Activated CD4-positive, alpha-beta T cell treated with anti-CD3 and anti-CD28 coated beads, Interleukin-2, amount 50 U/mL, for 24 hours (primary cell): ENCODE measurements at places on chromosomes 7 and 10.

GRCh38 chr7:45980181-45980905 is 59.3 kb upstream of the IGFBP3 start:
- DNase-seq, result no peak

DNA sequence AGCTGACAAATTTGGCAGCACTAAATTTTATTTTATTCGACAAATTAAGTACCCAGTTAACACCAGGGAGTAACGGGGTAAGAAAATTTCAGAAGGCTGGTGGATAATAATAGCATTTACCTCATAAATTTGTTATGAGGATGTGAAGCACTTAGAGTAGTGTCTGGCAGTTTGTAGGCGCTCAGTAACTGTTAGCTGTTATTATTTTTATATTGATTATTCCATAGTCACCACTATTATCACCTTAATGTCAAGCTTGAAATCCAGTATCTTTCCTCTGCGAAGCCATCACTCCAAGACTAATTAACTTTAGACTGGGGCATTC is 563 bp upstream of the COA1 start:
- no peak for DNase-seq

- DNase-seq, result no peak
These were observed 94.2 kb upstream of the CXCL12 start for GRCh38 chr10:44478876-44479705.

GRCh38 chr7:139582671-139583155 is 59.2 kb downstream of the CLEC2L start:
- no peak for DNase-seq

DNA sequence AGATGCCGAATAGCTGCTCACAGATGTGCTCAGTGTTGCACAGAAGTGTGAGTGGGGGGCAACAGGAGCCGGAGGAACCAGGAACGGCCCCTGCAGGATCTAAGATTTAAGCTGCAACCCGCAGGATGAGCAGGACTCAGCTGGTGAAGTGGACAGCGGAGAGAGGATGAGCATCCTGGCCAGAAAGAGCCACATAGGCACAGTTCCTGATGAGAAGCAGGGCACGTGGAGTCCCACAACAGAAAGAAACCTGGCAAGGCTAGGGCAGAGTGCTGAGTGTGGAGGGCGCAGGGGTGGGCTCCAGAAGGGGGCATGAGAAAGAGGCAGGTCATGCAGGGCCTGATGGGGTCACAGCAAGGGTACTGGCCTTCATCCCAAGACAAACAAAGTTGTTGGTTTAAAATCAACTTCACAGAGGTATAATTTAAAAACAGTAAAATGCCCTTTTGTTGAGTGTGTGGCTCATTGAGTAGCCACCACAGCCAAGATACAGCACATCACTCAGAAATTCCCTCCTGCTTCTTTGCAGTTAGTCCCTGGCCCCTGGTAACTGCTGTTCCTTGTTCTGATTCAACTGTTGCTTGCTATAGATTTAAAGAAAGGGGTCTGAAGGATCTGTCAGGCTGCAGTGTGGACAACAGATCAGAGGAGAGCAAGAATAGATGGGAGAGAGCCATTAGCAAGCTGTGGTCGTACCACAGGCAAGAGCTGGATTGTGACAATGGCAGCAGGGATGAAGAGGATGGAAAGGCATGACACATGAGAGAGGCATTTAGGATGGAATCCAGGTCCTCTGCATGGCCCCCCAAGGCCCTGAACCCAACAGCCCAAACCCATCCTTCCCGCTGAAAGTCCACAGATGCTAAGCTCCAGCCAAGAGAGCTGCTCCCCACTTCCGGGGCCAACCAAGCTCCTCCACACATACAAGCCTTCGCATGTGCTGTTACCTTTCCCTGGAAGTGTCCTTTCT is 53.1 kb upstream of the OSBPL3 start:
- DNase-seq, result no peak

DNA sequence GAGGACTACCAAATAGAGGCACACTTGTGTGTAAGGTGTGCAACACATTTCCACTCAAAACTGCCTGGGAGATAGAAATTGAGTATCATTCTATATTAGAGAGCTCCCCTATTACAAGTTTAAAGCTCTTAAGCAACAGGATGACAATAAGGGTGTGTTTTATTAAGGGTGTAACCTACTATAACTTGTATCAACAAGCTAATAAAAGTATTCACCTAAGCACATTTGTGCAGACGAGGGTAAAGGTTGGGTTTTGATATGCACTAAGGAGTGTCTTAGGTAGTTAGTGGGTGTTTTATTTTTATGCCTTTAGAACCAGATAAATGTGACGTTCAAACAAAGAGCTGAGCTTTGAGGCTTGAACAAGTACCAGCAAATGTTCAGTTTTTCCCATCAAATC is 2.8 kb upstream of the FAM53B start:
- no peak for DNase-seq

GRCh38 chr10:29056729-29057128 is 232.1 kb upstream of the LYZL1 start:
- no peak for DNase-seq

DNA sequence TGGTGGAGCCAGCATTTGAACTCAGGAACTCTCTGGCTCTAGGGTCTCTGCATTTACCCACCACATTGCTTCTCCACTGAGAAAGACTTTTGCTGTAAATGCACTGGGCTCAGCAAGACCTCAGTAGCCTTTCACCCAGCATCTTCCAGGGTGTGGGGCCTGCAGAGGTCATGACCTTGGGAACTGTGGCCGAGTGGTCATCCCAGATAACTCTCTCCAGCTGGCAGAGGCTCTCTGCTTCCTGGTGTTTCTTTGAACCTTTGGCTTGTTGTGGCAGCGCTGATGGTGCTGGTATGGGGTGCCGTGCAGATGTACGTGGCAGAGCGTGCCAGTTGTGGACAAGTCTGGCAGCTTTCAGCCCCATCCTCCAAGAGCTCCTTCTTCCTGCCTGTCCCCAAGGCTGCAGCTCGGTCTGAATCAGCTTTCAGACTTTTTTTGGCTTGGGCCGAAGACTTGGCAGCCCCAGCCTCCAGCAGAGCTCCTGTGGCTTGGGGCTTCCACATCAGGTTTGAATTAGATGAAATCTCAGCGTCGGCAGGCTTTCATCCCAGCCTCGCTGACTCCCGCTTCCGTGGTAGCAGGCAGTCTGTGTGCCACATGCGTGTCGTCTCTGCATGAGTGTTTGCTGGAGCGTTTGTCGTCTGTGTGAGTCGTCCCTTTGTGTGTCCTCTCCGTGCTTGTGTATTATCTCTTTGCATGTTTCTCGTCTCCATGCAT is 21.5 kb downstream of the ADAMTS14 start:
- DNase-seq, result no peak

GRCh38 chr10:24874133-24874532 is 78.3 kb downstream of the PRTFDC1 start:
- DNase-seq, result no peak

GRCh38 chr10:120474956-120475355 is 17.9 kb downstream of the PLPP4 start:
- DNase-seq, result no peak

DNA sequence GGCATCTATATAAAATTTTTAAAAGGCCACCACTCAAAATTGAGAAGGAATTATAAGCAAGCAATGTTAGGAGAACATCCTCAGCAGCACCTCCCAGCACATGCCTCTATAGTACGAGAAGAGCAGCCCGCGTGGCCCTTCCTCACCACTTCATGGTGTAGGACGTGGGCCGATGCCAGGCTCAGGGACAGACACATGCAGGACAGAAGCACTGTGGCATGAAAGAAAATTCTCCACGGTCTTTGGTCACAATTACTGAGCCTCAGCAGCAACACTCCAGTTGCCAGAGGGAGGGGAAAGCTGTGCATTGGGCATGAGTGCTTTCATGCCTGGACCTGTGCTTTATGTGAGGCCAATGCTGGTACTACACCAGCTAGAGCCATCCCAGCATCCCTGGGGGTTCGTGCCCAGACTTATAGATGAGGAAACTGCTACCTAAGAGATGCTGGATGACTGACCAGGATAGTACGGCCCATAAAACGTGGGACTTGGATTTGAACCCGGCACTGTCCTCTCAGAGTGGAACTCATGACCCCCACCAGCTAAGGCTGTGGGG is 164.7 kb downstream of the ADAM12 start:
- DNase-seq, result no peak

- no peak for DNase-seq
These were observed 48.6 kb upstream of the NOBOX start for GRCh38 chr7:144452064-144452463.

GRCh38 chr7:112873831-112874553 is 83.8 kb upstream of the TMEM168 start:
- no peak for DNase-seq

DNA sequence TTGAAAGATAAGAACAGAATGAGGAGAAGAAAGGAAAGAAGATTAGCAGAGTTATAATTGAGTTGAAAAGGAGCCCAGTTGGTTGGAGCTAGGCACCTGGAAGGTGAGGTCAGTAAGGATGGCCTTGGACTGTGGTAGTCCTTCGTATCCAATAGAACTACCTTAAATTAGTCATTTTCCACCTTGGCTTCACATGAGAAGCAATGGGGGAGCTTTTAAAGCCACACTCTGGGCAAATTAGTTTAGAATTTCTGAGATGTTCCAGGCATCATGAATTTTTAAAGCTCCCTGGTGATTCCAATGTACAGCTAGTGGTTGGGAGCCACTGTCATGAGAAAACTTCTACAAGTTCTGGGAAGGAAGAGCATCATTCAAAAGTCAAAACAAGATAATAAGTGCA is 27.3 kb upstream of the CYP3A5 start:
- no peak for DNase-seq

DNA sequence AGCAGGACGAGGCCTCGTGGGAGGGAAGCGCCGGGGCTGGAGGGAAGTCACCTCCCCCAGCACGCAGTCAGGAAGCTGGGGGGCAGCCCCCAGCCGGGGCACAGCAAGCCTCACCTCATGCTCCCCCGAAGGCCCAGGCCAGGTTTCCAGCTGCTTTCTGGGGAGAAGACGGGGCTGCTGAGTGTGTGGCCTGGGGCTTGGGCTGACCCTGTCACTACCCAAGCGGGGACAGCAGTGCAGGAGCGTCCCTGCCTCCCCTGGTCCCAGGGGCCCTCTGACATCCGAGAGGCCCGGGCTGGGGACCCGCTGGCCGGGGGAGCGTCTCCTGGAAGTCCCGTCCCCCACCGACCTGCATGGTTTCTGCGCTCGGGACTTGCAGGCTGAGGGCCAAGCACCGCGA is 19.7 kb upstream of the NKX6-2 start:
- DNase-seq, result no peak

GRCh38 chr7:134850066-134850465 is 70.6 kb downstream of the CALD1 start:
- no peak for DNase-seq

DNA sequence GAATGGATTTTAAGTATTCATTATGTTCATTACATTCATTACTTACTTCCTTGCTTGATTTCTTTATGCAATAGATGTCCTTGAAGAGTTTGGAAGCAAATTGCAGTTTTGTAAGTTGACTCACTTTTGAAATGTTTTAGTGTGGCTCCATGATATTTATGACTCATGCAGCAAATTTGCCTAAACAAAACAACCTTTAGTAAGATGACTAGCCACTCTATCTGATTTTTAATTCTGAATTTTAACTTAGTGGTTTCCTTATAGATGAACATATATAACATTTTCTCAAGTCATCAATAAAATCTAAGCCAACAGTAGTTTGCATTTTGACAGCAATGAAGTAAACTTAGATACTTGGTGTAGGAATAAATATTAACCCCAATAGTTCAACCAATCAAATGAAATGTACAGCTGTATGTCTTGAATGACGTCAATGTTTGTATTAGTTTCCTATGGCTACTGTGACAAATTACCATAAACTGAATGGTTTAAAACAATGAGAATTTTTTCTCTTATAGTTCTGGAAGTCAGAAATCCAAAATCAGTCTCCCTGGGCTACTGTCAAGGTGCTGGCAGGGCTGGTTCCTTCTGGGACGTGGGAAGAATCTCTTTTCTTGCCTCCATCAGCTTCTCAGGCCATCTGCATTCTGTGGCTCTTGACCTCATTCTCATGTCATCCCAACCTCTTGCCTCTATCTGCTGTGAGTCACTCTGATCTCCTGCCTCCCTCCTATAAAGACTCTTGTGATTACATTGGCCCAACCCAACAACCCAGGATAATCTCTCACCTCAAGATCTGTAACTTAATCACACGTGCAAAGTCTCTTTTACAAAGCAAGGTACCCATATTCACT is 73.4 kb downstream of the AHR start:
- DNase-seq, result no peak

- no peak for DNase-seq
These were observed 305.9 kb downstream of the GATA3 start for GRCh38 chr10:8360365-8360764.

GRCh38 chr7:4174884-4175283 is 507.2 kb upstream of the FOXK1 start:
- DNase-seq, result no peak

DNA sequence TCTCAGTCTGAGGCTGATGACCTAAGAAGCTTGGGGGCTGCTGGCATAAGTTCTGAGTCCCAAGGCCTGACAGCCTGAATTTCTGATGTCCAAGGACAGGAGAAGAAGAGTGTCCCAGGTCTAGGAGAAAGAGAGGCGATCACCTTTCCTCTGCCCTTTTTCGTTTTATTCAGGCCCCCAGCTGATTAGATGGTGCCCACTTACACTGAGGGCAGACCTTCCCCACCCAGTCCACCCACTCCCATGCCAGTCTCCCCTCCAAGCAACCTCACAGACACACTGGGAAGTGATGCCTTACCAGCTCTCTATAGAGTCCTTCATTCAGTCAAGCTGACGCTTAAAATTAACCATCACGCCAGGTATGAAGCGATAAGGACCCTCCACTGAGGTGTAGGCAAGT is 19.3 kb upstream of the LOXL4 start:
- DNase-seq, result no peak

DNA sequence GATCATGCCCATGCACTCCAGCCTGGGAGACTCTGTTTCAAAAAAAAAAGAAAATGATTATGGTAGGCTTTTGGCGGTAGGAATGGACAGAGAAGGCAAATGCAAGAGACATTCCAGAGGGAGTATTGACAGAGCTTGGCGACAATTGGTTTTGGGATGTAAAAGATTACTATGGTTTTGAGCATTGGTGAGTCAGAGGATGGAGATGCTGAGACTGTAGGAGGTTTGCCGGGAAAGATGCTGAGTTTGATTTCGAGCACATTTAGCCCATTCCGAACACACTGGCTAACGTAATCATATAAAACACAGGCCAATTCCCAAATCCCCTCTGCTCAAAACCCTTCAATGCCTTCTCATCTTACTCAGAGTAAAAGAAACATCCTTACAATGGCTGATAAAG is 161.6 kb upstream of the MKLN1 start:
- no peak for DNase-seq

- no peak for DNase-seq
These were observed 156.3 kb downstream of the SLC16A9 start for GRCh38 chr10:59553162-59553900.

GRCh38 chr7:132636581-132636980 is 60.3 kb upstream of the PLXNA4 start:
- DNase-seq, result no peak

DNA sequence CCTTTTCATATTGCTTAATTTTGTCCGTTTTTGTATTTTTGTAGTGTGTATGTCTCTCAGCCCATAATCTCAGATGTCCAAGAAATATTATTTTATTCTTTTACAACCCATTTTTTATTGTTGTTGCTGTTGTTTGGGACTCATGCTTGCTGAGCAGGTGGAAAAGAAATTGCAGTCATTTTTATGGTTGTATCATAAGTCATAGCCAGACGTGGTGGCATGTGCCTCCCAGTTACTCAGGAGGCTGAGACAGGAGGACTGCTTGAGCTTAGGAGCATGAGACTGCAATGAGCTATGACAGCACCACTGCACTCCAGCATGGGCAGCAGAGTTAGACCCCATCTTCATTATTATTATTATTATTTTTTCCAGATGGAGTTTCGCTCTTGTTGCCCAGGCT is 117.8 kb downstream of the EPC1 start:
- no peak for DNase-seq
